ENCODE measurements at places on chromosomes 1 and 21.

- DNase-seq = no peak
These were observed 52.7 kb upstream of the GPR153 start for GRCh38 chr1:6313393-6314200.

GRCh38 chr21:36605426-36605825, 93.5 kb upstream of the SIM2 start:
- no peak for DNase-seq

- no peak for DNase-seq
These were observed 103.7 kb downstream of the FCRL5 start for GRCh38 chr1:157448636-157449035.

- no peak for DNase-seq
These were observed 43.3 kb downstream of the GPR3 start for GRCh38 chr1:27435566-27436203.

- DNase-seq = no peak
These were observed 92.5 kb downstream of the RIPK4 start for GRCh38 chr21:41674402-41674801.

- no peak for DNase-seq
These were observed 939 bp upstream of the CCN1 start for GRCh38 chr1:85579622-85580021.

- no peak for DNase-seq
These were observed 1.8 kb upstream of the DUSP12 start for GRCh38 chr1:161747801-161748200.

DNA sequence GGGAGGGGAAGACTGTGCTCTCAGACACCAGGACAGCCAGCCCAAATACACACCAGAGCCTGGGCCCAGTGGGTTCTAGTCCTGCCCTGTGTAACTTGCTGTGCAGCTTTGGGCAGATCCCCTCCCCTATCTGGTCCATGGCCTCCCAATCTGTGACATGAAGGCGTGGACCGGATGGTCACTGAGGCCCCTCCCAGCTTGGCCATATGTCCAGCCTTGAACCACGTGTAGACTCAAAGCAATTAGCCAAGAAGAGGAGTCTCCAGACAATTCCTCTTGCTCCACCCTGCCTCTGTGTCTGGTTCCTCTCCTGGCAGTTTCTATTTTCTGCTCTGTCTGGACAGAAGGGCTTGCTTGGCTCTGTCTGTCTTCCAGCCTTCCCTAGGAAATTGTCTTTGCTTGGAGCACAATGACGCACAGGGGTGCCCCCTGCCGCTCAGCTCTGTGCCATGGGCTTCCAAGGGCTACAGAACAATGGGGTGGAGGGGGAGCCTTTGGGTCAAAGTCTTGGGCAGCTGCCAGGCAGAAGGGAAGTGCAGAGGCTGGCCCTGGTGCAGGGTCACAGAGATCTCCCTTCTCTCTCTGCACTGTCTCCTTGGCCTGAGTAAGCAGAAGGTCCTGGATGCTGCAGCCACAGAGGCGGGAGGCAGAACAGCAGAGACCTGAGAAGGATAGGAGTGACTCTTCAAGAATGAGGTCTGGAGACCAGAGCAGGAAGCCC, 66.1 kb downstream of the TENT5C start:
- no peak for DNase-seq

GRCh38 chr1:24888061-24888970, 41.8 kb downstream of the RUNX3 start:
- DNase-seq = no peak

DNA sequence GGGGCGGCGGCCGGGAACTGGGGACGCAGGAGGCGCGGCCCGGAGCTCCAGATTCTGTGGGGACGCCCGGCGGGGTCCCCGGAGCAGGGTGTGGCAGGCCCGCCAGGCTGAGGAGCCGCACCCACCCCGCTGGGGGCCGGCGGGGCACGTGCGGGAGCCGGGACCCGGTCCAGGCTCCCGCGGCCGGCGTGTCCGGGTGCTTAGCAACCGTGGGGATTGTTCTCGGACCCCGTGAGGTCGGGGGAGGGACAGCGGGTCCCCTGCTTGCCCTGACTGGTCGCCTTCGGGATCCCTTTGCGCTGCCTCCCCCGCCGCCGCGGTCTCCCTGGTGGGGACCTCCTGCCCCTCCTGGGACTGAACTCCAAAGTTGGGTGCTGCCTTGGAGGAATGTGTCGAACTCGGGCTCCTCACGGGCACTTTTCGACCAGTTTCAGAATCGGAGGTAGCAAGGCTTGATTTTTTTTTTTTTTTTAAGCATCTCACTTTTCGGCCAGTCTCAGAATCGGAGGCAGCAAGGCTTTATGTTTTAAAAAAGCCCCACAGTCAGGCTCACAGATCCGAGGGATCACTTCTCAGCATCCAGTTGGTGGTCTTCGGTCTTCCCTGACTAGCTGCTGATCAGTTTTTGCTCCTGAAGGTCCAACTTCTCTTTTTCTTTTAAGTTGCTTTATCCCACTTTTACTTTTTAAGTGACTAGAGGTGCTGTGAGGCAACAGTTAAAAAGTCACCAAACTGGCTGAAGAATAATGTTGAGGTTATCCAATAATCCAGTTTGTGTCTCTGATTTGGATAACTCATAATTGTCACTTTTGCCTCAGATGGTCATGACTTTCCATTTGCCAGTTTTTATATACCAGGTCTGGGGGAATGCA, 648 bp downstream of the FAM76A start:
- peak; percentile 7 for DNase-seq

GRCh38 chr1:4962836-4963235, 308.4 kb downstream of the AJAP1 start:
- no peak for DNase-seq

DNA sequence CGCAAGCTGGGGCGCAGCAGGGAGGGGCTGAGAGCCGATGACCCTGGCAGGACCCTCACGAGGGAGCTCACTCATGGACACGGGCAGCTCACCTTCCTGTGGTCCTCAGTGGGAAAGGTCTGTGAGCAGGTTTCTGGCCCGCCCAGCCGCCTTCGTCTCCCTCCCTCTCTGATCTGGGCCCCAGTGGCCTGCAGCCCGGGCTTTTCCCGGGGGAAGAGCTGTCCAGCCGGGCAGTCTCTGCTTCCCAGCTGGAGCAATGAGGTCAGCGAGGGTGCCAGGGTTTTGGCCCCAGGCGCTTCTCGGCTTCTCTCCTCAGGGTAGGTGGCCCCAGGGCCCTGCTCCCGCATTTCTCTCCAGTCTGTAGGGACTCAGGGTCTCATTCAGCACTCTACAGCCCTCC, 22.2 kb upstream of the ARHGEF16 start:
- DNase-seq = no peak

DNA sequence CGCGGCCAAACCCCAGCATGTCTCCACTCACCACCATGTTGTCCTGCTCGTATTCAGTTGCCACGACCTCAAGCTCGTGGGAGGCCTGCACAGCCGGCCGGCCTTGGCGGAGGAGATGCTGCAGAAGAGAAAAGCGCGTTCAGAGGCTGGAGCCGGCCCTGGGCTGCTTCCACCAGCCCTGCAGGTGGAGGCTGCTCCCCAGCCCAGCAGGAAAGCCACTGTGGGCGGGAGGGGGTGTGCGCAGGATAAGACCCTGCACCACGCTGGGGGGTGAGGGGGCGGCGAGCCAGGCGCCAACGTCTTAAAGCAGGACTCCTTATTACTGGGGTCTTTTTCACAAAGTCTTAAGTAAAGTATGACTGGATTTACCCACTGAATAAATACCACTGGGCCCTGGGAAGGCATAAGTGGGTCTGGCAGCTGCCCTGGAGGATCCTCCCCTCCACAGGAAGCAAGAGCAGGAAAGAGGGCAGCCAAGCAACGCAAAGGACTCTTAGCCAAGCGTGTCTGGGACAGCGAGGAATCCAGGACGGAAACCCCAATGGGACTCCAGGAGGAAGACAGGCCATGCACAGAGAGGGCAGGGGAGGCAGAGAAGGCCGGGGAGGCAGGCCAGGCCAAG, 104.8 kb downstream of the NPHP4 start:
- DNase-seq = no peak

- no peak for DNase-seq
These were observed 8.3 kb downstream of the SHISA4 start for GRCh38 chr1:201896951-201897391.

GRCh38 chr1:54606096-54606989, 17.0 kb downstream of the FAM151A start:
- no peak for DNase-seq

- peak; percentile 74 for DNase-seq
These were observed 38.5 kb upstream of the TDRD10 start for GRCh38 chr1:154463512-154463990.

GRCh38 chr1:111422546-111423391, 4.8 kb downstream of the OVGP1 start:
- DNase-seq = no peak

- no peak for DNase-seq
These were observed 150.1 kb downstream of the CNIH3 start for GRCh38 chr1:224766266-224766665.

DNA sequence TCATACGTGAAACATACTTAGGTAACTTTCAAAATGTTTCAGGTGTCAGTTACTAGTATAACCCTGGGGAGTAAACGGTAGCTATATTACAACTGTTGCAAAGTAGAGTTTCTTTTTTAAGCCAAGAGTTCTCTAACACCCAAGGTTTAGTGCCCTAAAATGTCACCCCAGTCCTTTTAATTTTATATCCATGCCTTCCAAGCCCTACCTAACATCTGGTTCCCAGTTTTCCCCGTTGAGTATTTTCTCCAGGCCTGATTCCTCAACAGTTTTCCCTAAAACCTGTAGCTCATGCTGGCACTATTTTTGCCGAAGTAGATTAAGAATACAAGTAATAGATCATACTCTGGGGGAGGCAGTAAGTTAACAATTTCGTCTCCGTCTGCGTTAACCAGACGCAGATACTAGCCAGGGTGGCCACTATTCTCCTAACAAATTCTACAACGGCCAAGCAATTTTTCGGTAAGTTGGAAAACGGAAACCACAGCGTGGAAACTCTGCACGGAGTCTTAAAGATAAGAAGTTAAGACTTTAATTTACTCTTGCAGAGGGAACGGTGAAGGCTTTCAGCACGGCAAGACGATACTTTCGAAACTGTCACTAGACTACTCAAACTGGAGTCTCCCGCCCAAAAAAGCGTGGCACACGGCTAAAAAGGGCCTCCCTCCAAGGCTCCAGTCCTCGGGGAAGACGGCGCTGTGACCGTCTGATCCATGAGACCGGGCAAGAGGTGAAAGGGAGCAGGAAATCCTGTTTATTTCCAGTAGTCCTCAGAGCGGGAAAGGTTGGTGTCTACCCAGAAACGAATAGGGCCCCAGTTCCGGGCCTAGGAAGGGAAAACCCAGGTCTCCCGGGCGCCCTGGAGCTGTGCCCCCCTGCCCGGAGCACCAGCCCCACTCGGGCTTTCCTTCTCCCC, 945 bp downstream of the SRSF4 start:
- DNase-seq = peak; percentile 9

DNA sequence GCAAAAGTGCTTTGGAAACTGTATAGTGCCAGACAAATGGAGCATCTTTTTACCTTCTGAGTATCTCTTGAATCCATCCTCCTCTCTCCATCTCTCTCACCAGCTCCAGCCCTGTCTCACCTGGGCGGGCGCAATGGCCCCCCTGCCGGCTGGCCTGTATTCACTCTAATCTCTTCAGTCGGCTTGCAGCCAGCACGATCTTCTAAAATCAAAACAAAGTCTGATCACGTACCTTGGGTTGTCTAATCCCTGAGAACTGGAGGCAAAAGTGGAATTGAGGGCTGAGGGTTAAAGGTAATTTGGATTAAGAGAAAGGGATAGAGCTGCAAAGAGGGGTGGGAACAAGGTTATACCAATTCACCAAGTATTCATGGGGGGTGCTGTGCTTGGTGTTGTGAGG, 46.0 kb upstream of the LRRN2 start:
- no peak for DNase-seq

DNA sequence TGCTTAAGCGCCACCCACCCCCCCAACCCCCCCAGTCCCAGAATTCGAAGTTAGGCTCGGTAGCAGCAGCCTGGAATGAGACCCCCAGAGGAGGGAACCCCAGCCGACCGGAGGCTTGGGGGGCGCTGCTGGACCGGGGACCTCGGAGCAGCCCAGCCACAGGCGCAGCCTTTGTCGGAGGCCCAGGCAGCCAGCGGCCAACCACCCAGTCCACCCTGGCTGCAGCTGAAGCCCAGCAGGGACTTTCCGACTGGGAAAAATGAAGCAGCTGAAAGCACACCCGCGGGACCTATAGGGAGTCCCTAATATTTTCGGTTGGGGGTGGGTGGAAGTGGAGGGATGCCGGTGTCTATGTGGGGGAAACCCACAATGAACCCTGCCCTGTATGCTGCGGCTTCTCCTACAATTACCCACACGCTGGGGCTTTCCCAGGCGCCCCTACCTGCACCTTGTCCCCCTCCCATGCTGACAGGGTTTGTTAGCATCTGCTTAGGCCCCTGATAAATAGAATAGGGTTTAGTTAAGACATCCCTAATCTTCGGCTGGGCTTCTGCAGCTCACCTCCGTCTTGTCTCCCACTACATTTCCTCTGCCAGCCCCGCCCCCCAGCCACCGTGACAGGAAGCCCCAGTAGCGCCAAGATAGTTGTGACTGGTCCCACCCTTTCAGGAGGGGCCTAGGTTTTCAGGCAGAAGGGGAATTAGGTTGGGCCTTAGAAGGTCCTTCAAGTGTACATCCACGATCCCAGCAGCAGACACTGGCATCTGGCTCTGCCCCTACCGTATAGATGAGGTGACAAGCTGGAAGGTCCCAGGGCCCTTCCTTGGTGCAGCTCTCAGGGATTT, 838 bp downstream of the CCDC28B start:
- peak; percentile 78 for DNase-seq

DNA sequence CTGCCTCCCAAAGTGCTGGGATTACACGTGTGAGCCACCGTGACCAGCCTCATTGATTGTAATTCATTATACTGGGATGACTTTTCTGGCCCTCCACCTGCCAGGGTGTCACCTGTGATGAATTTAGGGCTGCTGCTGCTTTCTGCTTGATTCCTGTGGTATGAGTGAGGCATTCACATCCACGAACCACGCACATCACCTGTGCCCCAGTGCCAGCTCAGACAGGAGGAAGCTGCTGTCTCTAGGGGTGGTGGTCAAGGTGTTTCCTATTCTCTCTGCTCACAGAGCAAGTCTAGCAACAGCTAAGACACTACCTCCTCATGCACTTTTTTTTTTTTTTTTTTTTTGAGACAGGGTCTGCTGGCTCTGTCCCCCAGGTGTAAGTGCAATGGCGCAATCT, 12.3 kb upstream of the LDLRAD2 start:
- no peak for DNase-seq

- no peak for DNase-seq
These were observed 139.6 kb downstream of the EIF4G3 start for GRCh38 chr1:21037091-21037490.

DNA sequence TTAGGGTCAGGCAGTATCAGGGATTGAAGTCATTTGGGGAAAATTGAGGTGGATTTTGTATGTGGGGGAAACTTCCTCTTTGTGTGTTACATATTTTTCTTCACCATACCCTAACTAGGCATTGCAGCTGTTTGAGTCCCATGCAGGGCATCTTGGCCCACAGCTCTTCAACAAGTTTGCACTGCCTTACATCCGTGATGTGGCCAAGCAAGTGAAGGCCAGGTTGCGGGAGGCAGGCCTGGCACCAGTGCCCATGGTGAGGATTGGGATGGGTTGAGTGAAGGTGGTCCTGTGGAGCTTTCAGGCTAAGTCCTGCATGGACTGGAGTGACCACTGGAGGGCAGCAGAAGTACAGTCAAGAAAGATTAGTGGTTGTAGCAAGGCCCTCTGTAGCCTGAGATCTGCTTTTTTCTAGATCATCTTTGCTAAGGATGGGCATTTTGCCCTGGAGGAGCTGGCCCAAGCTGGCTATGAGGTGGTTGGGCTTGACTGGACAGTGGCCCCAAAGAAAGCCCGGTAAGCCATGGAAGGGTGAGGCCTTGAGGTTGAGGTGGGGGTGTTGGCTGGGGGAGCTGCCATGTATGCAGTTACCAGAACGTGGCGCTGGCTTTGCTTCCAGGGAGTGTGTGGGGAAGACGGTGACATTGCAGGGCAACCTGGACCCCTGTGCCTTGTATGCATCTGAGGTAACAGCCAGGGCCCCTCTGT, 2.4 kb downstream of the UROD start:
- DNase-seq = peak; percentile 80
